ENCODE measurements at places on chromosomes 3 and 15.

- DNase-seq = no peak
Measured at GRCh38 chr15:29428925-29429573, 159.4 kb upstream of the NSMCE3 start.

GRCh38 chr3:177571944-177572315 lies 374.6 kb upstream of the TBL1XR1 start:
- no peak for DNase-seq

DNA sequence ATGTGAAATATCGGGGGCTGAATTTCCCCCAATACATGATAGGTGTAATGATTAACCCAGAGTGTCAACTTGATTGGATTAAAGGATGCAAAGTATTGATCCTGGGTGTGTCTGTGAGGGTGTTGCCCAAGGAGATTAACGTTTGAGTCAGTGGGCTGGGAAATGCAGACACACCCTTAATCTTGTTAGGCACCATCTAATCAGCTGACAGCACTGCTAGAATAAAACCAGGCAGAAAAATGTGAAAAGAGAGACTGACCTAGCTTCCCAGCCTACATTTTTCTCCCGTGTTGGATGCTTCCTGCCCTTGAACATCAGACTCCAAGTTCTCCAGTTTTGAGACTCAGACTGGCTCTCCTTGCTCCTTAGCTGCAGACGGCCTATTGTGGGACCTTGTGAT lies 247.8 kb downstream of the OTOL1 start:
- DNase-seq = no peak

DNA sequence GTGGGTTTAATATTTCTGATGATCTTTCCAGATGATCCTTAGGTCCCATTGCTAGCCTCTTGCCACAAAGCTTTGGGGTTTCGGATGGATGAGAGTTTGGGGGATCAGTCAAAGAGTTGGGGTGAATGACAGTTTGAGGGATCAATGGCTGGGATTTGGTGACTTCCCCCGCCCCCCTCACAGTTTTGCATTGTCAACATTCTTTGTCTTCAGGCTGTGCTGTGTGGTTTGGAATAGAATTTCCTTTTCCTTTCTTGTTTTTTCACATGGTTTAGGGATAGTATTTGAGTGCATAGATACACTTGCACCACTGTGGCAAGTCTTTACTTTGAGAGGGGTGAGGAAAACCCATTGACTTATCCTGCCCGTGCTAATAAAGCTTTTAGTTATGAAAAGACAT lies 14.3 kb downstream of the MEF2A start:
- peak; percentile 40 for DNase-seq

DNA sequence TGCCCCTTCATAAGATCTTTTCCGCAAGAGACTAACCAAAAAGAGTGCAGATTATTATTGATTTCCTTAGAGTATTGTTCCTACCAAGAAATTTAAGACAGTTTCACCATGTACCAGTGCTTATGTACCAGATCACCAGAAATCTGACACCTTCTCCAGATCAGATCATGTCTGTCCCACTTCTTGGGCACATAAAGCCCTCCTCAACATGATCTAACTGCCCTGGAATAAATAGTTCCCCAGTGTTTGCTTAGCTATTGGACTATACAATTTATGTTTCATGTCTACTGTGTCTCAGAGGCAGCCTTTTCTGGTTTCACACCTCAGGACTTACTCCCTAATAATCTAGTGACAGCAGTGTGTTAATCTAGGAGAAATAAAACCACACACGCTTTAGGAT lies 46.8 kb downstream of the NME9 start:
- no peak for DNase-seq

GRCh38 chr3:156148345-156148945 lies 28.1 kb downstream of the KCNAB1 start:
- DNase-seq = no peak

GRCh38 chr3:50170689-50171088 lies 15.6 kb downstream of the SEMA3F start:
- DNase-seq = peak; percentile 38

- DNase-seq = no peak
Measured at GRCh38 chr3:38707730-38708129, 58.2 kb upstream of the SCN5A start.

GRCh38 chr15:81291916-81292522 lies 31.9 kb downstream of the STARD5 start:
- DNase-seq = no peak

DNA sequence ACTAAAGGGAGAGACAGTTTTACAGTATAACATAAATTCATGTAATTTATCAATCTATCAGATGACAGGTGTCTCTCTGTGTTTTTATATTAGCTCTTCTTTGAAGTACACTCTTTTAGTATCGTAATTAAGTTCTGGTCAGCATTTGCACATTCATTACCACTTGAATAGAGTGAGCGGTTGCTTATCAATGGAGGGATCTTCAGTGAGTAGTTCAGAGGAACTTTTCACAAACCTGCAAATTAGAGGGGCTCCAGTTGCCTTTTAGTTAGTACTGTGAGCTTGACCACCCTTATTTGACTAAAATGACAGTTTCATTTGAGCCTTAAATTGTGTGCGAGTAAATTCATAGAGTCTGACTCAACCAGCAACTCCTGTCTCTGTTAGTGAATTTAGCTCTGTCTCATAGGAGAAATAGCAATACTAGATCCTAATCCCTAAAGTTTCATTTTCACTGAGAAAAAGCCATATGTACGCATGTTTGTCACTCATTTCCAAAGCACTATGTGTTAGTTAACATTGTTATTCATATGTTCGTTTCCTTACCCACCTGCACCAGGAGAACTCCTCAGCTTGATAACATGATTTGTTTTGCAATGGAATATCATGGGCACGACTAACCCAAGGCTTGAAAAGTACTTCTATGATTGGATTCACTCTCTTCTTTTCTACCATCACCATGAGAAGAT lies 57.5 kb upstream of the ZBED2 start:
- no peak for DNase-seq

- DNase-seq = no peak
Measured at GRCh38 chr3:107816107-107816506, 274.7 kb downstream of the CD47 start.

GRCh38 chr3:56003129-56003528 lies 465.1 kb downstream of the ERC2 start:
- peak; percentile 36 for DNase-seq

GRCh38 chr3:145911016-145911415 lies 250.0 kb downstream of the PLOD2 start:
- DNase-seq = peak; percentile 45

GRCh38 chr3:105223815-105224214 lies 142.9 kb upstream of the ALCAM start:
- no peak for DNase-seq

GRCh38 chr3:105798381-105798934 lies 70.4 kb downstream of the CBLB start:
- DNase-seq = peak; percentile 36

DNA sequence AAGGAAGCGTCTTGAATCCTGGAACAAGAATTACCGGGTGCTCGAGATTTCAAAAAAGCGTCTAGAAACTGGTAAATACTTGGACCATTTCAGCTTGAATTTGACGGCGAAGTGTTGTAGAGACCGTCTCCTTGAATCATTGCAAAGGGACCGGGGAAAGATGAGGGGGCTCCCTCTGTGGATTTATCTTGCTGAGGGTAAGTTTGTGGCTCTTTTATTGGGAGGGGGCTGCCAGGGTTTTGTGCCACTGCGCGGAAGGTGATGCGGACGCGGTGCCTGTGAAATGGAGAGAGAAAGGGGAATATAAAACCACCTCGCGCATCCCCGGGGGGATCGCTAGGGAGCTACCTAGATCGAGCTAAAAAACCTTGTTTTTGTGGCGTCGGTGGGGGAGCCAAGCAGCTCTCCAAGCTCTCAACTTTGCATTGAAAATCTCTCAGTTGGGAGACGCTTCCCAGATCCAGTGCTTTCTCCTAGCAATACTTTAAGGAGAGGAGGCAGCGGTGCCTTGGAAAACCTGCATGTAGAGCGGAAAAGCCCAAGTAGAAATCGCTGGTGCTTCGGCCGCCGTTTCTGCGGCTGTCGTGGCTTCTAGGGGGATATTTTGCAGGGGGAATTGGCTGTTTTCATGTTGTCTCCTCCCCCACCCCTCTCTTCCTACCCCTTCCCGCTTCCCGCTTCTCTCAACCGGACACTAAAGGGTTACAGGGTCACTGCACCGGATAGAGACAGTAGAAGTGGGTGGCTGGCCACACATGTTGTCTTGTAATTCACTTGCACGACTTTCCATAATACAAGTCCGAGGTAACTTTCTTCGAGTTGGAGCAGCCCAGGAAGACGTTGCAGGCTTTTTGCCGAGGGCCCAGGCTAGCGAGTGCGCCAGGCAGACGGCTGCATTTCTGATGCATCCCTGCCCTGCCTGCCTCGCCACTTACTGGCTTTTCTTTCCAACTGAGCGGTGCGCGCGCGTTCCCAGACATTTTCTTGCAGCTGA lies 187.6 kb downstream of the NLGN1 start:
- peak; percentile 62 for DNase-seq

DNA sequence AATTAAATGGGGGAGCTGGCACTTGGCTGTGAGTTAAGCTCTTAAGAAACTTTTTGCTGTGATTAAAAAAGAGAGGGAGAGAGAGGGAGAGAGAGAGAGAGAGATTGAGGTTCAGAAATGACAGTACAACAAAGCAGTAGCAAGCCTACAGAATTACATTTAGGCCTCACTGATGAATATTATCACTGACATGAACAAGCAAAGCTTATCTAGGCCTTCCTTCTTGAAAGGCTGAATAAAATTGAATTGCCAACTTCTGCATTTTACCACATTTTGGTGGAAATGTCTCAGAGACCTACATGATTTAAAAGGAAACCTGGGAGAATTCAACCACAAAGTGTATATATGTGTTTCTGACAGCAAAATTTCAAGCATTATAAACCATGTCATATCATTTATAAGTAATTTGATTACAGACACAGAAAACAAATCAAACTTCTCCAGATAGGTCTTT lies 530.8 kb downstream of the SOX2 start:
- DNase-seq = no peak

- DNase-seq = no peak
Measured at GRCh38 chr3:186786922-186787321, 3.5 kb downstream of the EIF4A2 start.

DNA sequence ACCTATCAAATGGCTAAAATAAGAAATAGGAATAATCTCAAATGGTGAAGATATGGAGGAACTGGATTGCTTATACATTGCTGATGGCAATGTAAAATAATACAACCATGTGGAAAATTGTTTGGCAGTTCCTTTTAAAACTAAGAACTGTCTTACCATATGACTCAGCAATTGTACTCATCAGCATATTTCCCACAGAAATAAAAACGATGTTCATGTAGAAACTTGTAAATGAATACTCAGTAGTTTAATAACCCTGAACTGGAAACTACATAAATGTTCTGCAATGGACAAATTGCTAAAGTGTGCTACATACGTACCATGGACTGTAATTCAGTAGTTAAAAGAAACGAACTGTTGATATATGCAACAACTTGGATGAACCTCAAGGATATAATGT lies 253.9 kb upstream of the RBMS3 start:
- peak; percentile 6 for DNase-seq

DNA sequence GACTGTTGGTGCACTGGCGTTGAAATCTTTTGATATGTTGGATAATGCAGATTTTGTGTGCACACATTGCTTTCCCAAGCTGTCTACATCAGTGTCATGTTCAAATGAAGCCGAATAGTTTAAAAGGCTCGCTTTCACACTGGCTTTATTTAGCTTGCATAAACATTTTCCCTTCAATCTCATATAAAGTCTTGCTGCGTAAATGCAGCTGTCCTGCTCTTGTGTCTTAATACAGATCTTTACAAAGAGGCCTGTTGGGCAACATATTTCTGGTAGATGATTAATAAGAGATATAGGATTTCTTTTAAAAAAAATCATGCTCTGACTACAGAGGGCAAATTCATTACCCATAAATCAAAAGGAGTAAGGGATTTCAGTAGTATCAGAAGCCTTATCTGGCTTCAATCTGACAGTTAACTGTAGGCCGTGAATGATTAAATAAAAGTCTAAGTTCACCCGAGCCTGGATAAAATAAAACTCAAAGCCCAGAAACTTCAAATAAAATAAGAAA lies 937.2 kb downstream of the FHIT start:
- peak; percentile 26 for DNase-seq

- DNase-seq = no peak
Measured at GRCh38 chr3:141610939-141611338, 124.1 kb downstream of the RASA2 start.

DNA sequence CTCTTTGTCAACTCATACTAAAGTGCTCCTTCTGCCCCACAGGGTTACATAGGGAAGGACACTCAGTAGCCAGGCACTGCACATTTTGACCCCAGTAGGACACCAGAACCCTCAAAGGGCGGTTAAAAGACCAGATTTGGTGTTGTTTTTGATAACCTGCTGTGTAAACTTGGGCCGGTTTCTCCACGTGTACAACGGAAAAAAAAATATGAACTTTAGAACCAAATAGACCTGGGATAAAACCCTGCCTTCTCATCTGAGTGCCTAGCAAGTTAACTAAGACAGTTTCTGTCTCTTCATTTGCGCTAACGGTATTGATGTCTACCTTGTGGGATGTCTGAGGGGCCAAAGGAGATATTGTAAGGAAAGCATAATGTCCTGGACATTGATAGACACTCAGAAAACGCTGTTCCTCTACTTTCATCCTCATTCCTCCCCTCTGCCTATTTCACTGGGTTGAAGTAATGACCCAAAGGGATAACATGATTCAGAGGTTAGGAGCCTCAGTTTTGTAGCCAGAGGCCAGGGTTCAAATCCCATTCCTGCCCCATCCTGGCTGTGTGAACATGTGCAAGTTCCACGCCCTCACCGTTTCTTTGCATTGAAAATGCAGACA lies 155.9 kb upstream of the LPP start:
- no peak for DNase-seq

DNA sequence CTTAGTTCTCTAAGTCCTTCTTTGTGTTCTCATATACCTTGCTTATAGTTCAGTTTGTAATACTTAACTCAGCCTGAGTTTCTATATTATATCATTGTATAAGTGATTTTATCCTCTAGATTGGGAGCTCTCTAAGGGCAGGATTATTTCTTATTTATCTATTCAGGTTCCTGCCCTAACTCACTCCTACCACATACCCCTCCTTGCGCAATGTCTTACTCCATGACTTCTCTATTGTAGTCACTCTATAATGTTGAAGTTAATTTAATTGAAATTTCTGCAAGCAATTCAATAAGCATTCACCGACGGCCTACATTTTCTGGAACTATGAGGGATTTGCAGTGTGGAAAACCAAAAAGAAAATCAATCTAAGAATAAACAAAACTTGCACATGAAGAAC lies 3.6 kb upstream of the OR5K4 start:
- DNase-seq = no peak

DNA sequence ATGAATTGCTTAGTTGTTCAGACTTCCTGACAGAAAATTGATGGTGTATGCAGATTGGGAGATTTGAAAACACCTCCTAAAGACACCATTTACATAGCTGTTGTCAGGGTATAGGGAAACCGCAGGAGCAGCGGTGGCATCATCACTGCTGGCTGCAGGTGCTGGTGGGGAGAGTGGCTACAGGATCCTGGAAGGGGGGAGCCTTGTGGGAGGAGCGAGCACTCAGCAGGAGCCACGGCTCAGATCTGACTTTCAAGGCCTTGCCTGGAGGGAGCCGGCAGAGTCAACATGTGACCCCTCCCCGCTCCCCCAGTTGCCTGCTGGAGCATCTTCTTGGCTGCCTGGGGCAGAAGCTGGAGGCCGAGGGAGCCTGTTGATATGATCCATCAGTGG lies 26.1 kb downstream of the EDEM1 start:
- no peak for DNase-seq

- DNase-seq = peak; percentile 35
Measured at GRCh38 chr3:67946436-67946835, 292.0 kb upstream of the SUCLG2 start.
